ENCODE measurements at places on chromosomes 1 and 21. TPM values are rescaled to one million over a fixed set of nuclear protein-coding genes. Genes with fewer than 3 reads are reported as not detected.

Gene LGR6
- total RNA-seq, result not detected

Gene GLMN
- total RNA-seq, result 5.4 TPM

Gene SEC22B
- 14.8 TPM for total RNA-seq

Gene RNF186
- not detected for total RNA-seq

Gene CD164L2
- total RNA-seq, result 0.13 TPM

Gene RXFP4
- not detected for total RNA-seq

Gene HNRNPU
- total RNA-seq, result 125 TPM

Gene DPT
- not detected for total RNA-seq

Gene UBXN10
- total RNA-seq, result under 0.01 TPM

Gene SIK1
- 7.2 TPM for total RNA-seq

Gene ST6GALNAC3
- 0.49 TPM for total RNA-seq

Gene S100A9
- not detected for total RNA-seq

Gene NUP210L
- not detected for total RNA-seq

Gene OR14K1
- not detected for total RNA-seq

Gene SPRR5
- total RNA-seq, result not detected

Gene HES3
- not detected for total RNA-seq

Gene FAM72A
- total RNA-seq, result 7.7 TPM

Gene PGLYRP4
- total RNA-seq, result not detected

Gene ORC1
- 17.1 TPM for total RNA-seq

Gene C1orf94
- total RNA-seq, result not detected
